Renal pelvis (tissue), 12 donors: ENCODE measurements at places on chromosomes 3 and 15.
A peak's percentile ranks its signal among the peaks of the same experiment; 100 is the strongest.

- DNase-seq: no peak
Measured at GRCh38 chr15:84921121-84921520, 36.7 kb downstream of the SLC28A1 start.

GRCh38 chr15:71732636-71733035 is 77.7 kb upstream of the NR2E3 start:
- DNase-seq: no peak

- DNase-seq: no peak
Measured at GRCh38 chr3:194067949-194068362, 68.0 kb upstream of the HES1 start.

GRCh38 chr3:23262766-23263165 is 59.6 kb downstream of the UBE2E2 start:
- no peak for DNase-seq

DNA sequence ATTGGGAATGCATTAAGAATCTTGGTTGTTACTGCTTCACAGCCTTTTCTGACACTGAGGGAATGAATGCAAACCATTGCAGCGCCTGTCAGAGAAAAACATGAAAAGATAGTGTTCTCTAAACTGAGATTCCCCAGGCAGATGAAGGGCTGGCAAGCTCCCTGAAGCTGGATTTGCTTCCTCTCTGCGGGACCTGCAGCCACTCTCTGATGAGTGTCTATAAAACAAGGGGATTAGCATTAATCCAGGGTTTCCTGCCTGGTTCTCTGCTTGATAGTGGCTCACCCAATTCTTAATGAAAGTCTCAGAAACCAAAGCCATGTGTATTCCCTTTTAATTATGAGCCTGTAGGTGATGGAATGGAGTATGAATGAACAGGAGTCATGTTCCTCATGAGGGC is 344.3 kb upstream of the UMPS start:
- DNase-seq: no peak

DNA sequence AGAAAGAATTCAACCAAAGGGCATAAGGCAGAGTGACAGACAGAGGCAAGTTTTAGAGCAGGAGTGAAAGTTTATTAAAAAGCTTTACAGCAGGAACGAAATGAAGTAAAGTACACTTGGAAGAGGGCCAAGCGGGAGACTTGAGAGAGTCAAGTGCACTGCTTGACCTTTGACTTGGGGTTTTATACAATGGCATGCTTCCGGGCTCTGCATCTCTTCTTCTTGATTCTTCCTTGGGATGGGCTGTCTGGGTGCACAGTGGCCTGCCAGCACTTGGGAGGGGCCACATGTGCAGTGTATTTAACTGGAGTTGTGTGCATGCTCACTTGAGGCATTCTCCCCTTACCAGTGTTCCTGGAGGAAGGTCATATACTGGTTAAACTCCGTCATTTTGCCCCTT is 30.4 kb upstream of the KLHL25 start:
- DNase-seq: no peak

GRCh38 chr3:100113723-100114412 is 433 bp downstream of the FILIP1L start:
- DNase-seq: no peak

GRCh38 chr3:113533534-113533892 is 1.2 kb downstream of the SIDT1 start:
- no peak for DNase-seq

GRCh38 chr3:99111235-99111634 is 209.7 kb upstream of the DCBLD2 start:
- DNase-seq: no peak

DNA sequence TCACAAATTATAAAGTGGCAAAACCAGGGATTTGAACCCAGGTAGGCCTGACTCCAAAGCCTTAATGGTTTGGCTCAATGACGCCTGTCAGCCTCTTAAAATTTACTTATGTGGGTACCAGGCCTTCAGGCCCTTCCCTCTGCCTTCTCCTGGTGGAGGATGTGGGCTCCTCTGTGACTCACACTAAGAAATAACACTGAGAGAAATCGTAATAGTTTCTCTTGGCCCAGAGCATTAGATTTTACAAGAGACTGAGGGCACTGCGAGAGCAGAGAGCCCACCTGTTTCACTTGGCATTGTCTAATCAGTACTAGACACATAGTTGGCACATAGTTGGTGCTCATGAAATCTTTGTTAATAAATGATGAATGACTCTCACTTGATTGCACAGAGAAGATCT is 505.2 kb downstream of the SHQ1 start:
- DNase-seq: no peak

DNA sequence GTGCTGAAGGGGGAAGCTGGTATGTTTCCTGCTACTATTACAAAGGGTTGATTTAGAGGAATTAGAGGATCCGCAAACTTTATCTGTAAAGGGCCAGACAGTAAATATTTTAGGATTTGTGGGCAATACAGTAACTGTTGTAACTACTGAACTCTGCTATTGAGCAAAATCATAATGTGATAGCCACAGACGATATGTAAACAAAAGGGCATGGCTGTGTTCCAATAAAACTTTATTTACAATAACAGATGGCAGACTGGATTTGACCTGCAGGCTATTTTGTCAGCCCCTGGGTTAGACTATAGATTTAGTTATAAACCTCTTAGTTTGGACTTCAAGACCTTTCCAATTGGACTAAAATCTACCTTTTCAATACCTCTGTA is 27.8 kb upstream of the KCNMB2 start:
- DNase-seq: no peak

DNA sequence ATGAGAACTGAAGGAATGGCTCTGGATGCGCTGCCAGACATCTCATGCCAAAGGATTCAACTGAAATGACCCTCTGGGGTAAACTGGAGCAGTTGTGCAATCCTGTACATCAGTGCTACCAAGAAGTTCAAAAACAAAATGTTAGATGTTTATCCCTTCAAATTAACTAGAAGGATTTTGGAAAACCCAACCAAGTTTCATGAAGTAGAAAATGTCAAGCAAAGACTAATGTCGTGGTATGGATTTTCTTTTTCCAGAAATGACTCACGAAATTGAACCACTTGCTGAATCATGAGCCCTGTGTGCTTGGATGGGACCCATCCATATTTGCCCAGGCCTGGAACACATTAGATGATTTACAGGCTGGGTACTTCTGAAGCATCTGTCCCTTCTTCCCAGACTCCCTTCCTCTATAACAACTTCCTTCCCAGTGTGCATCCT is 101.6 kb downstream of the LRTM1 start:
- DNase-seq: no peak

GRCh38 chr3:30500666-30501399 is 105.6 kb upstream of the TGFBR2 start:
- DNase-seq: no peak

DNA sequence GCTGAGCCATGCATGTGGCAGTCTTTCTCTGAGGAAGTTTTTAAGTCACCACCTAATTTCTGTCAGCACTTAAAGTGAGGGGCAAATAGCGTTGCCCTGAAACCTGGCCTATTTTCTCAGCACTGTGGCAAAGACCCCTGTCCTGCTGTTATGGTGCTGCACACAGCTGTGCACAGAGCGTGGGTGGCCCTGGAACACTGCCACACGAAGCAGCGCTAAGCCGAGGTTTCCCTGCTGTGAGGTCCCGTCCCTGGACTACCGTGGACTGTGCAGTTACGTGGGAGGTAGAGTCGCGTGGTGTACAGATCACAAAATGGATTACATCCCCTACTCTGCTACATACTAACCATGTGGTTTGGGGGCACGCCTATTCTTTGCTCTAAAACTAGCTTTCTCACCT is 101.6 kb upstream of the NR2E3 start:
- no peak for DNase-seq

DNA sequence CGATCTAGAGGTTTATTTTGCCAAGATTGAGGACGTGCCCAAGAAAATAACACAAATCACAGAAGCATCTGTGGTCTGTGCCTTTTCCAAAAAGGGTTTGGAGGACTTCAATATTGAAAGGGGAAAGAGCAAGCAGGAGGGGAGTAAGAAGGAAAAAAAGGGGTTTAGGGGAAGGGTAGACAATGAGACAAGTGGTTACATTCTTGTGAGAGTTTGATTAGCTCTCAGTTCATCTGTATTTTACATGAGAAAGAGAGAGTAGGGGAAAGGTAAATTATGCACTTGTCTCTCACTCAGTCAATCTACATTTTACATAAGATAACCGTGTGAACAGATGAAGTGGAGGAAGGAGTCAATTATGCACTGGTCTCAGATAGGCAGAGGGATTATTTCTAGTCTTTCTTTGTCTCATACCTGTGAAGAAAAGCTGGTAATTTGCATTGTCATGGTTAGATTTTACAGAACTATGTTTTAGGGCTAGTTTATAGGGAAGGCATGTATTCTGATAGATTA is 931.3 kb downstream of the CADM2 start:
- DNase-seq: no peak

GRCh38 chr3:195892105-195893043 is 16.0 kb downstream of the TNK2 start:
- DNase-seq: peak; percentile 79

DNA sequence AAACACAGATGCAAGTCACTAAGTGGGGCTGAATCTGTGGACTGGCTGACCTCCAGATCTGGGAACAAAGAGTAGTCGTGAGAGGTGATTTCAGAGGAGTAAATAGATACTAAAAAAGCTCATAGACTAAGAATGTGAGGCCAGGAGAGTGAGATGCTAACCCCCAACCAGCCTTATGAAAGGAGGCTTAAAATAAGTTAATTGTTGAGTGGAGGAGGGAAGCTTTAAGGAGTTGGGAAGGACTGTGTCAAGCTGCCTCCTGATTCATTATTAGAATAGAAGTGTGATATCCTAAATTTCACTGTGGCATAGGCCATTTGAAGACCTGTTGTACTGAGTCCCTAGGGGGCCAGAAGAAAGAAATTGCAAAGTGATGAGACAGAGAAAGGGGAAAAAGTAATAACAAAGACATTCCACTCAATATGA is 107.6 kb downstream of the RBPMS2 start:
- DNase-seq: no peak

DNA sequence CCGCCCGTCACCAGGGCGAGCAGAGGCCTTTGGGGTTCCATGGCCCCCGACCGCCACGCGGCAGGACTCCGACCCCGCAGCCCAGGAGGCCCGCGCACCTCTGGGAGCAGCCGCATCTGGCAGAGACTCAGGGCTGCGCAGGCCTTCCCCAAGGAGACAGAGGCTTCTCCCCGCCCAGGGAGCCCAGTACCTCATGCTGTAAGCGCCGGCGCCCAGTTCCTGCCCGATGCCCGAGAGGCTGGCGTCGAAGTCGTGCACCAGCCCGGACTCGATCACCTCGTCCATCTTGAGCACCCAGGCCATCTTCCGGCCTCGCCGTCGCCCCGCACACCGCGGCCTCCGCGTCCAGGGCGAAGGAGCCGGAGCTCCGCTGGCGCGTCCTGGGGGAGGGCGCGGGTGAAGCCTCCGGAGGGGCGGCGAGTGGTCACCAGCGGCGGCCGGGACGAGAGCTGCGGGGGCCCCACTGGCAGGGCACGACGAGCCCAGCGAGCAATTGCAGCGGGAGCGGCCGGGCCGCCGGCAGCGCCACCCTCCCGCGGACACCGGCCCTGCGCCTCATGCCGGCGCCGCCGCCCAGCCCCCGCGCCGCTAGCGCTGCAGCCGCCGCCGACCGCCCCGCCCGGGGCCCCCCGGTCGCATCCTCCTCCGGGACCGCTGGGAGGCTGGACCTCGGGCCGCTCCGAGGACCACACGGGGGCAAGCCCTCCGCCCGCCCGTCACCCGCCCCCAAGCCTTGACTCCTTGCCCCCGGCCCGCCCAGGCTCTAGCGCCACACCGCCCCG is 468 bp downstream of the UBP1 start:
- no peak for DNase-seq
